ENCODE measurements at places on chromosomes 6 and 20. TPM values are rescaled to one million over a fixed set of nuclear protein-coding genes. Genes with fewer than 3 reads are reported as not detected.

The POM121L2 gene
- polyA plus RNA-seq: 0.05 TPM

The C20orf144 gene
- 0.60 TPM for polyA plus RNA-seq

The HLA-DOA gene
- polyA plus RNA-seq: 2.6 TPM

The FILIP1 gene
- 37.6 TPM for polyA plus RNA-seq

The MBOAT1 gene
- 19.3 TPM for polyA plus RNA-seq

The HLA-DRB5 gene
- polyA plus RNA-seq: 6.5 TPM

The TFAP2C gene
- 3.2 TPM for polyA plus RNA-seq

The OR2B6 gene
- polyA plus RNA-seq: 0.24 TPM

DNA sequence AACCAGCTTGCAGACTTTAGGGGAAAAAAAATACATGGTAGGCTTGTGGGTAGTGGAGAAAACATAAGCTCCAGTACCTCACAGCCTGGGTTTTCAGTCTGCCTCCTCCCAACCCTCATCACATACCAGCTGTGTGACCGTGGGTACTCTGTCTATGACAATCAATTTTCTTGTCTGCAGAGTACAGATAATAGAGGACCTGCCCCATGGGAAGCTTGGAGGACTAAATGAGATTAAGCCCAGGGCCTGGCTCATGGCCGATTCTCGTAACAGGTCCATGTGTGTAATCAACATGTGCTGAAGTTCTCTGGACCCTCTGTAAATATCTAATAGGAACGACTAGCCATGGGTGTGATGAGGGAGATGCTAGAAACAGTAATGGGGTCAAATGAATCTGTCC lies 34.0 kb downstream of the NT5E start:
- DNase-seq: no peak

- DNase-seq: no peak
These were observed 58.2 kb downstream of the NFATC2 start for GRCh38 chr20:51484141-51484815.

DNA sequence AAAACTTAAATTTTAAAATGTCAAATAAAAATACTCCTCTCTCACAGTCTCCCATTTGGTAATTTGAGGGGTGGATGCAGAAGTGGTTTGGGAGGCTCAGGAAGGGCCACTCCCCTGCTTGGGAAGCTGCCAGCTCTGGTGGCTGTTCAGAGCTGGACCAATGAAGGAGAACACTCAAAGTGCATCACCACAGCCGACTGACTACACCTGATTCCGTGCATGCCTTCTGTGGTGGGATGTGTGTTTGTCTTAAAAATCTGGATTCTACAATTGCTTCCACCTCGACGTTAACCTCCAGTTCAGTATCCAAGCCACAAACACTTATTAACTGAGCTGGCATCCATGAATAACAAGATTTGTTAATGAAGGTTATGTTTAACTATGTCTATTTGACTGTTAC lies 137.3 kb downstream of the FOXC1 start:
- DNase-seq: no peak

DNA sequence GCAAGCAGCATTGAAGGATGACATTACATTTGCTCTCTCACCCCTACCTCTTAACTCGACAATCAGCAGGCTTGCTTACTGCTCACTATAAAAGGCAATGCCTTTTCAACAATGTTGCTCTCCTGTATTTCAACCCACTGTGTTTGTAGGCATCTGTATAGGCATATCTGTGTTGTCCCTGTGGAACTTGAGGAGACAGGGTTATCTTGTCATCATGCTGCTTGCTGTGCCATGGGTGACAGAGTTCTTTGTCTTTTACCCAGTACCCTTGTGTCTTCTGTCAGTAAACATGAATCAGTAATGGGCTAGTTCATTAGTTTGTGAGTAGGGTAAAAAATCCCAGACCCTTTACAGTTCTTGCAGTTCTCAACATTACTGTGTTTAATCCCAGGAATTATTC lies 25.2 kb downstream of the PHF3 start:
- no peak for DNase-seq

DNA sequence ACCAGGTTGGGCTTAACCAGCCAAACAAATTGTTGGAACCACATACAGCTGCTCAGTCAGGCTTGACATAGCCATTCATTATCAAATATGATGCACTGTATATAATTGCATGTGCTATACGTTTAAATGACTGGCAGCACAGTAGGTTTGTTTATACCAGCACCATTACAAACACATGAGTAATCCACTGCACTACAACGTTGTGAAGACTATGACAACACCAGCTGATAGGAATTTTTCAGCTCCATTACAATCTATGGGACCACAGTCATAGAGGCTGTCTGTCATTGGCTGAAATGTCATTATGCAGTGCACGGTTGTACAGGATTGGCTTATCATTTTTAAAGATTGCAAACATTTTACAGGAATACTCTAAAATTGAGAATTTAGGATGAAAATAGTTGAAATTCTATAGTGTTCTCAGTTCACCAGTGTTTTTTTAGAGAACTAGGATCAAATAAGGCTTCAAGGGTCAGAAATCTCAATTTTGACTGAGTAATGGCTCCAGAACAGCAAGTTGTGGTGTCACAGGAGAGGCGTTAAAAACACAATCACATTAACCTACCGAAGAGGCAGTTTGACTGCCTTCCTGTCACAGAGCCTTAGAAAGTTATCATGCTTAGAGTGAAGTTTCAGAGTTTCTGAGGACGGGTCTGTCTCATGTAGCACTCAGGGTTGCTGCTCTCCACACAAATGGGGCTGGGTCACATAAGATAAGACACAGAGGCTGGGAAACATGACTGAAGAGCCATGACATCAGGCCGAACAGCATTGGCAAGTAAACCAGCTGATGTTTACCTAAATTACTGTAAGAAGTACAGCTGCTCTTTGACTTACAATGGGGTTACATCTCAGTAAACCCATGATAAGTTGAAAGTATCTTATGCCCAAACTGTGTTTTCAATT lies 60.7 kb upstream of the SMLR1 start:
- DNase-seq: no peak

- DNase-seq: no peak
These were observed 205.8 kb downstream of the TMEM242 start for GRCh38 chr6:157117431-157118095.

DNA sequence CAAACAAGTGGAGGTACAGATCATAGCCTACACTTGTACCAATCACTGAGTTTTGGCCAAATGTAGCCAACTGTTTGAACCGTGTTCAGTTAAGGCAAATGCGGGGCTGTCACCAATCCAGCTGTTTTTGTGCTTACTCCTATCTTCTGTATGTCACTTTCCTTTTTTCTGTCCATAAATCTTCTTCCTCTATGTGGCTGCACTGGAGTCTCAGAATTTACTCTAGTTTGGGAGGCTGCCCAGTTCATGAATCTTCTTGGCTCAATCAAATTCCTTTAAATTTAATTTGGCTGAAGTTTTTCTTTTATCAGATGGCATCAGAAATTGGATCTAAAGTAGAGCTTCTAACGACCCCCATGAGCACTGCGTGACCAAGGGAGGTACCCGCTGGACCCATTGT lies 11.7 kb upstream of the STX7 start:
- DNase-seq: no peak

- DNase-seq: no peak
These were observed 25.3 kb upstream of the CD93 start for GRCh38 chr20:23111307-23111943.

DNA sequence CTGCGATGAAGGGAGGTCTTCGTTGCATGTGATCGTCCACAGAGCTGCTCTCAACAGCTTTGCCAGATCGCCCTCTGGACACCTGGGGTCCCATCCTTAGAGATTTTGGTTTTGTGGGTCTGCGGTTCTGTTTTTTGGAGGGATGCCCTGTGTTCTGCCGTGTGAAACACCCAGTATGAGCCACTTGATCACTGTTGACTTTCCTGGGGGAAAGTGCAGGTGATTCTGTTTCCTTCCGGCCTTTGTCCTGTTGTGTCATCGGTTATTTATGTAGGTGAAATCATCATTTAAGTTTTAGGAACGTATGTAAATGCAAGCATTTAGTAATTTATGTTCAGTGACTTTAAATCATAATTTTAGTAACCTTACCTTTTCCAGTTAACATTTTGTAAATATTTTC lies 56.4 kb upstream of the SLC22A1 start:
- no peak for DNase-seq

- DNase-seq: no peak
These were observed 30.2 kb downstream of the SLC2A10 start for GRCh38 chr20:46739431-46740213.

GRCh38 chr6:162825597-162825996 lies 97.8 kb downstream of the PACRG start:
- DNase-seq: no peak

- DNase-seq: no peak
These were observed 93.6 kb upstream of the ADGRF1 start for GRCh38 chr6:47135772-47136171.

GRCh38 chr20:52859156-52859876 lies 112.8 kb upstream of the TSHZ2 start:
- DNase-seq: no peak

- DNase-seq: no peak
These were observed 177.0 kb downstream of the TENT5A start for GRCh38 chr6:81575442-81575841.

DNA sequence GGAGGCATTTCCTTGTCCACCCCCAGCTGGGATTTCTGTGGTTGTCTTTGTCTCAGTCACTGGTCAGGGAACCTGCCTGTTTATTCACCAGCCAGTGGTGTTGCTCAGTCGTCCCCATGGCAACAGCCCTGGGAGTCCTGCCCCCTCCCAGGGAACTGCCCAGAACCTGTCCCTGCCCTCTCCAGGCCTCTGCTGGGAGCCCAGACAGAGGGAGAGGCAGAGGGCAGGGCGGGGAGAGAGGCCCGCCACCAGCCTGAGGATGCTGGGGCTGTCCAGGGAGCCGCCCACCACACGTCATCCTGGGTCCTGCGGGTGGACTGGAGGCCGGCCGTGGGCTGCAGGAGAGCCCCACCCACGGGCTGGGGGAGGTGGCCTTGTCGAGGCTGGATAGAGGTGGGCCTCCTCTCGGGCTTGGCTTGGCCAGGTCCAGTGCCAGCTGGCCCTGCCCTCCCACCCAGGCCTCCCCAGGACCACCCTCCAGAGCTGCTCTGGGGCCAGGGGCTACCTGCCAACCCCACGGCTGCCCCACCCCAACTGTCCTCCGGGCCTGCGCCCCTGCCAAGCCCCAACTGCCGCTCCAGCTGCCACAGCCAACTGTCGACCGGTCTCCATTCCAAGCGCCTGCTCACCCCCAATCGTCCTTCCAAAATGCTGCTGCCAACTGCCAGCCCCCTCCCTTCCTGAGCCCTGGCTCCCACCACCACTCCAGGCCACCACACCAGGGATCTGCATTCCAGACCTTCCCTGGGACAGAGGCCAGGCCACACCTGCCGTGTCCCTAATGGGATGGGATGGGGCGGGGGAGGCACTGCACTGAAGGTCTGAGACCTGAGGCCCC lies 4.2 kb upstream of the ZBTB46 start:
- peak; percentile 83 for DNase-seq

DNA sequence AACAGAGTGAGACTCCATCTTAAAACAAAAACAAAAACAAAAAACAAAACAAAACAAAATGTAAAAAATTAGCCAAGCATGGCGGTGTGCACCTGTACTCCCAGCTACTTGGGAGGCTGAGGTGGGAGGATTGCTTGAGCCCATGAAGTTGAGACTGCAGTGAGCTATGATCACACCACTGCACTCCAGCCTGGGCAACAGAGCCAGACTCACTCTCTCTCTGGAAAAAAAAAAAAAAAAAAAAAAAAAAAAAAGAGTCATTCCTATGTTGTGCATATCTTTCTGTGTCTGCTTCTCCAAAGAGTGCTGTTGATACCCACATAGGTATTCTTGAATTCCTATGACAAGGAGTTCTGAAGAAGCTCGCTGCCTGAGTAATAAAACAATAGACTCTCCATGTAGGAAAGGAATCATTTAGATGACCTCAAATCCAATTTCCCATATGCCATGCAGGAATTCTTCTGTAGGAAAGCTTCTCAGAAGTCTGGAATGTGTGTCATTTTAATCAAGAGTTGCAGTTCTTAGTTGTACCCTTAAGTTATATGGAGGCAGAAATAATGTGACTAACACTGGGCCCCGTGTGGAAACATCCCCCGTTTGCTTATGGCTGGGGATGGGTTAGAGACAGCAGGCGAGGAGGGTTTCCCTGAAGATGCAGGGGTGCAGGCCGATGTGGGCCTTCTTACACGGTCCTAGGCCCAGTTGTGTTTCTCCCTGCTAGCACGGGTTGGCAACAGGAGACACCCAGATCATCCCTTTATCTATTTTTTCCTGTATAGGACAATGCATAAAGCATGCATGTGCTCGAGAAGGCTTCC lies 79.4 kb downstream of the ZDHHC14 start:
- no peak for DNase-seq

- DNase-seq: no peak
These were observed 141.9 kb downstream of the GMPR start for GRCh38 chr6:16380220-16380809.

DNA sequence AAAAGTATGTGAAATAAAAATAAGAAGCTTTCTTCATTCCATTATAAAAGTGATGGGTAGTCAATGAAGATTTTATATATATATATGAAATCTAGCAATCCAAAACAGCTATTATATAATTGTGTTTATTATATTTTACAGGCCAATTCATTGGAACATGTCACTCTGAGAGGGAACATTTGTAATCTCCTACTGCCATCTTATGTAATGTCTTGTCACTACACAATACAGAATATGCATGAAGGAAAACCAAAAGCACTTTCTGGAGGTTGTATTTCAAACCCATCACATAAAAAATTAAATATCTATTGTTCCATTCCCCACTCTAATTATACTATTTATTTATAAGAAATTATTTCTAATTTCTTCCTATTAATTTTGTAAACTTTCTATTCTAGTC lies 31.5 kb upstream of the IRAK1BP1 start:
- DNase-seq: no peak

DNA sequence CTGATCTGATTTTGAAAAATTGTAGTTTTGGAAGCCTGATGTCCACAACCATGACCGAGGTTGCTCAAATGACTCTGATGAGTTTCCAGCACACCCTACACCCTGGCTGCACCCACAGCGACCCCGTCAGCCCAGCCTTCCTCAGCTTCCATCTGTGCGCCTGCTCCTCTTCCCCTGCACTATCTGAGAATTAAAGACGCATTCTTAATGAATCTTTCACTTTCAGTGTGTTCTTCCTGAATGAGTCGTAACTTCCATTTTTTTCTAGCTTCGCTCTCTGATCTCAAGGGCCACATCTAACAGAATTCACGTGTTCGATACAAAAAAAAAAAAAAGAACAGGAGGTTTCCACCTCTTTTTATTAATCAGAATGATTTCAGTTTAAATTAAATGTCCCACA lies 21.3 kb upstream of the RREB1 start:
- no peak for DNase-seq

DNA sequence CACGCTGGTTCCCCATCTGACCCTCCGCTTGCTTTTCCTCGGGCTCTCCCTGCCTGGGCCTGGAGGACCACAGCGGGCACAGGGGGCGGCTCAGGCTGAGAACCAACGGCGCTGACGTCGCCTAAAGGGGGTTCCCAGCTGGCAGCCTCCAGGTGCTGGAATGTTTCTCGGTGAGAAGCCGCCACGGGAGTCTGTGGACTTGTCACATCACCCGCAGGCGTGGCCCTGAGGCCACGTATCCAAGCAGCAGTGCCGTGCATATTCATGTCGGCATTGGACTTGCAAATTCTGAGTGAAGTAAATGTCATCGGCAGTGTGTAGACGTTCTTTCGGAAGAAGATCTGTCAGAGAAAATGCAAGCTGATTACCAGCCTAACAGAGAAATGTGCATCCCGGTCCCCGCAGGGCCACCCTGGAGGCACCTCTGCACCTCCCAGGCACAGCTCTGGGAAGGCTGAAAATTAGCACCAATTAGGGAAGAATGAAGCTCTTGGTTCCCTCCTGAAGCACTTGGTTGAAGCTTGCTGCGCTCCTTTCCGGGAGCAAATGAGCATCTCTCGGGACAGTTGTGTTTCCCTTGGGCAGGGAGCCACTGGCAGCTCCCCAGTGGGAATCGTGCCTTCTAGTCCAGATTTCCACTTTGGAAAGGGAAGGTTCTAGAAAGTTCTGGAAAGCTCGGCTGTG lies 24.3 kb downstream of the NTSR1 start:
- no peak for DNase-seq

All from right lung (tissue), 10 donors.